ENCODE measurements at places on chromosomes 4 and X.

GRCh38 chr4:174663216-174663615 lies 140.9 kb upstream of the HPGD start:
- no peak for DNase-seq

DNA sequence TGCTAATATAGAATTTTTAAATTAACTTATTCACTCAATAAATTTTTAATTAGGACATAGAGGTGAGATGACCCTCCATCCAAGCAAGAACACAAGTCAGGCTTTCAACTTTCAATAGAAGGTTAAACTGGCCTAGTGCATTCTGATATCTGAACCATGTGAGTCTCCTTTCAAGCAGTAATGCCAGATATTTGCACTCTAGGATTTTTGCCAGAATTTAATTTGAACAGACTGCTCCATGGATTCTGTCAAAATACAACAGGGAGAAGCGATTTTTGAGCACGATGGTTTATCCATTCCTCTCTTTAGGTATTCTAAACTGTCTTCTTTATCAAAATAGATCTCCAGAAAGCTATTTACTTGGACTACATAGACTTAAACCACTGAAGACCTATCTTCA lies 72.0 kb upstream of the DCLK2 start:
- no peak for DNase-seq

GRCh38 chr4:109810552-109811387 lies 4.8 kb upstream of the GAR1 start:
- DNase-seq: no peak

- no peak for DNase-seq
Measured at GRCh38 chrX:49040376-49040955, 2.7 kb downstream of the TFE3 start.

- no peak for DNase-seq
Measured at GRCh38 chr4:94516999-94517398, 65.3 kb downstream of the PDLIM5 start.

GRCh38 chr4:24770032-24770584 lies 25.3 kb upstream of the SOD3 start:
- DNase-seq: no peak

DNA sequence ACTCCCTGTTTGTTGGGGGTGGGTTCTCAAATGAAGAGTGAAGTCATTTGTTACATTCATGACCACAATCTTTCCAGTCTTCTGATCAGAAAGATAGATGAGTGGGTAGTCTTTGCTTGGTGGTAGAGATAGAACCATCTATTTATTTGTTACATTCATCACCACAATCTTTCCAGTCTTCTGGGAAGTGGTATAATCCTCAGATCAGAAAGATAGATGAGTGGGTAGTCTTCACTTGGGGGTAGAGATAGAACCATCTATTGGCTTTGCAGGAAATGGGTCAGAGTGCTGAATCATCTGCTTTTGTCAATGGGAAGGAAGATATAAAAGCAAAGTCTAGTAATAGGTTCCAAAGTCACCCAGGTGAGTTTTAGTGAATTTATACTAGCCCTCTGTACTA lies 64.2 kb upstream of the EPGN start:
- DNase-seq: no peak

GRCh38 chr4:189786447-189786846 lies 154.2 kb upstream of the FRG1 start:
- no peak for DNase-seq

DNA sequence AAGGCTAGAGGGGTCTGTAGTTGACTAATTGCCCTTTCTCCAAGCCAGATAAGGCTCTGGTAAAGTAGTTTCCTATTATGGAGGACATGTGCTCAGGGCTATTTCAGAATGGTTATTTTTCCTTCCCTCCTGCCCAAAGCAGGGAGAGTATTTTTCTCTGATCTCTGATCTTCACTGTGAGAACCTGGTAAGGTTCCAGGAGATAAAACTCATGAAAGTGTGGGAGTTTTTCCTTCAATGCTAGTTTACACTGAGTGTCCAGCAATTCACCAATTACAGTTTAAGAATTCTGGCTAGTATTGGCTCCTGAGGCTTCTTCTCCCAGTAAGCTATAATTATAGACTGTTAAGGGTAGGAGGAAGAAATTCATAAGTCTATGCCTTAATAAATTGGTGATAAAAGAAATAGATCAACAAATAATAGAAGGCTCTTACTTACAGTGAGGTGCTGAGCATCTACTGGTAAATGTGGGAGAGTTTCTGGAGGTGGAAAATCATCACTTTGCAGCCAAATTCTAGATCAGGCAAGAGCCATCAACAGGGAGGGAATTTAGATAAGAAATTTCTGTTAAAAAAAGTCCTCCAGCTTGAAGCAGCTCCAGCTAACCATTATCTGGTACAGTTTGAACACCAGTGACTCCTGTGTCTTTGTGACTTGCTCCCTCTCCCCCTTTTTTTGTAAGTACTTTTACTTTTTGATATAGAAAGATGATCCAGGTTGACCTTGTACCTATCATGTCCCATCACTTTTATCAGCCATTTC lies 30.9 kb downstream of the CASP6 start:
- no peak for DNase-seq

DNA sequence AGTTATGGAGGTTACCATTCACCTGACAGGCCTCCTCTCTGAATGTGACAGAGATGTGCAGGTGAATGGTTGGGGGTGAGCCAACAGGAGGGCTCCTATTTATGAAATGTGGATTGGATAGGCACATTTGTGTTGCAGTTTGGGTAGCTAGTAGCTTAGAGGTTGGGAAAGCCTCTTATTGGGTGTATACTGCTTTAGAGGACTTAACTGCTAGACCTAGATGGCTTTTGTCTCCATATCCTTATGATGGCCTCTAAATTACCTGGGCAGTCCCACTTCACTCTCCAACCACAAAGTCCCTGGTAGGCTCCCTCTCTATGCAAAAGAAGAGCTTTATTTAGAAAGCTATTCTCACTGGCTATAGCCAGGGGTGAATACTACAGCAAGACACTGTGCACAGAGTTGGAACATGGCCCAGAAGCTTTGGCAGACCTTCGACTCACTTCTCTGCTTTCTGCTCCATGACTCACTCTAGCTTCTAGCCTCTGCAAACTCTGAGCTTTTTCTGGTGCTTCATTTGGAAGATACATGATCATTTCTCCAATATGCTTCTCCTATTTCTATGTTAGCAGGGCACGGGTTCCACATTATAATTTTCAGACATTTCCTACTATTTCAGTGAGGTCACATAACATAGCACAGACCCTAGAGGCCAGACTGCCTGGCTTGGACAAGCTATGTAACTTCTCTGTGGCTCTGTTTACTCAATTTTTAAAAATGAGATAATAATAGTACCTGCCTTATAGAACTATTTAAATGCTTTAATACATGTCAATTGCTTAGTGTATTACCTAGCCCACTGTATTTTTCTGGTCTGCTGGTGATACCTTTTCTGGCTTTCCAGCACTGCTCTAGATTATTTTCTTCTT lies 6.0 kb upstream of the VGLL1 start:
- DNase-seq: no peak

- no peak for DNase-seq
Measured at GRCh38 chr4:109972786-109973528, 60.3 kb downstream of the EGF start.

DNA sequence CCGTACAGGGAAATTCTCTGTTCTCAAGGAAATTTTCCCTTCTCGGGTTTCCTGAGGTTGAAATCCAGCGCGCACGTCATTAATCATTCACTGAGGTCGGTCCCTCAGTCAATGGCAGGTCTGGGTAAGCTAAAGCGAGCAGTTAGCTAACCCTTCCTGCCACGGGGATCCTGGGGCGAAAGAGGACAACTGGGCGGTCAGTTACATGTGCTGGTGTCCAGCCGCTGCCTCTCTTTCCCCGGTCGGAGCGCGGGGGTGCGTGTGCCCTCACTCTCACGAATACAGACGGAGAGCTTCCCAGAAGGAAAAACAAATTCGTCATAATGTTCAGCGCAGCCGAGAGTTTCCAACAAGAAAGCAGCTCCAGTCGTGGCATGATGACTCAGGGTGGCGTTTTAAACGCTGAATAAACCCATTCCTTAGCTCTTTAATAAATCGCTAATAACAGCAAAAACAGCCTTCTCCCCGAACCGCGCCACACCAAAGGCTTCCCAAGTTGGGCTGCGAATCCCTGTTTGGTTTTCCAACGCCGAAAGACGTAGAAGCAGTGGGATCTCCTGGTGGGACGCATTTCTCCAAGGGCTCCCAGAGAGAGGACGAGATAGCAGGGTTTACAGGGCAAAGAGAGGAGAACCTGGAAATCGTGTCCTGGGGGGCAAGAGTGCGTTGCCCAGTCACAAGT lies 752 bp upstream of the FGF5 start:
- DNase-seq: peak; percentile 16

DNA sequence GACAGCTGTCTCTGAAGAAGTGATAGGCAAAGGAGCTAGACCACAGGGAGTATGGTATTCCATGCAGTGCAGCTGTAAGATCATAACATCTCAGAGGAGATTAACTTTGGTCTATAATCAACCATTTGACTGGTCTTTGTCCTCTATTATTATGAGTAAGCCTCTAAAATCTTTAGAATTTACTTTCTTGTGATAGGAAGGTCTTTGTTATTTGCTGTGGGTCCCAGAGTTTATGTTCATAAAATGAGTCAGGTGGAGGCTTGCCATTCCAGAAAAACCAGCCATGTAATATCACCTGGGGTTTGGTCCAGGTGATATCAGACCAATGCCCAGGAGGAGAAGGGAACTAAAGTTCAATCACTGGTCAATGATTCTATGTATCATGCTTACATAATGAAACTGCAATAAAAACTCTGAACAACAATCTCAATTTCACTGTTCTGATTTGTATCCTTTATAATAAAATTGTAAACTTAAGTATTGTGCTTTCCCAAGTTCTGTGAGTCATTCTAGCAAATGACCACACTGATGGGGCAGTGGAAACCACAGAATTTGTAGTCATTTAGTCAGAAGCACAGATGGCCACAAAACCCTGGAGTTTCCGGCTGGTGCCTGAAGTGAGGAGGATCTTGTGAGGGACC lies 239.6 kb upstream of the TRAM1L1 start:
- no peak for DNase-seq

DNA sequence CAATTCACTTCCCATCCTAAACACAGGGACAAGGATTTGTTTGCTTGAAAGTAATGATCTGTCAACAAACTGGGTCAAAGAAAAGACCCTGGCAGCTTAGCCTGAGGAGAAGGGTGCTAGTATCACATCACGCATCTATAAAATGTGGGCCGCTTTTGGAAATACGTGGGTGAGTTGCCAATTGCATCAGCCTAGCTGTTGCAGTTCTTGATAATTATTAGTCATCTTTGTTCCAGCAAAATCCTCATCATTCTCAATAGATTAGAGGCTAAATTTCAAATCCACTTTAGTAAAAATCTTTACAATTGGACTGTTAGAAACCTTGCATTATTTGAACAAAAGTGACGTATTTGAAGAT lies 33.6 kb upstream of the TAPT1 start:
- no peak for DNase-seq

GRCh38 chr4:112637552-112637866 lies 566 bp downstream of the LARP7 start:
- DNase-seq: no peak

DNA sequence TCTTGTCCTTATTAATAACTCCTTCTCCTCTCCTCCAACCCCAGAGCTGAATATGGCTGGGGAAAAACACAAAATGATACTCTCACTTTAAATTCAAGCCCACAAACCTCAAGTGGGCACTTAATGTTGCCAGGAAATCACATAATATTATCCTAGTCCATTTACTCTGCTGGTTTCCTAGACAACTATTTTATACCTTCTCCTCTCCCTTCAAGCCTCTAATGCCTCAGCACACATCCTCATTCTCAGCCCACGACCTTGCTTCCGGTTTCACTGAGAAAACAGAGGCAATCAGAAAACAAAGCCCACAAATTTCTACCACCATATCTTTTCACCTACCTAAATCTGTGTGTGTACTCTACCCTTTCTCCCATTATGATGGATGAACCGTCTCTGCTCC lies 12.1 kb upstream of the CLCN5 start:
- no peak for DNase-seq

DNA sequence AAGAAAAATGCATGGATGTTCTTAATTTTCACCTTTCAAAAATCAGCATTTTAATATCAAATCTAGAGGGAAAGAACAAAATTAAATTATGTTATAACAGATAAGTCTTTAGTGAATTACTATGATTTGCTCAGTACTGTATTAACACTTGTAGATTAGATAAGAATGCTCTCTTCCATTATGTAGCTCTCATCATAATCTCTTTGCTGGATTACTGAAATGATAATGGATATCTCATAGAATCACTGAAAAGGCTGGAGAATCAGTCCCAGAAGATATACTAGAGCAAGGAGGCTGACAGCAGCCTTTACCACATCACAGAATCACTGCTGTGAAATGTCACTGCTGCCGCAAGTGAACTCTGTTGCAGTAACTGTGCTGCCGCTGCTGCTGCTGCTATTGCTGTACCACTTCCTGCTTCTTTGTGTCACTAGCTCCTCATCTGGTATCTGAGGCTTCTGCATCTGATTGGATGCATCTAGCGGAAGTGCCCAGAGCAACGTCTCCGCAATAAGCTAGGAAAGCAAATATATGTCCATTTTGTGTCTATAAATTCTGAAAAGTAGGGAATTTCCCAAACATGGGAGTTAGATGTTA lies 738.2 kb downstream of the ADGRL3 start:
- peak; percentile 69 for DNase-seq

- no peak for DNase-seq
Measured at GRCh38 chr4:80619070-80619674, 283.6 kb downstream of the CFAP299 start.

DNA sequence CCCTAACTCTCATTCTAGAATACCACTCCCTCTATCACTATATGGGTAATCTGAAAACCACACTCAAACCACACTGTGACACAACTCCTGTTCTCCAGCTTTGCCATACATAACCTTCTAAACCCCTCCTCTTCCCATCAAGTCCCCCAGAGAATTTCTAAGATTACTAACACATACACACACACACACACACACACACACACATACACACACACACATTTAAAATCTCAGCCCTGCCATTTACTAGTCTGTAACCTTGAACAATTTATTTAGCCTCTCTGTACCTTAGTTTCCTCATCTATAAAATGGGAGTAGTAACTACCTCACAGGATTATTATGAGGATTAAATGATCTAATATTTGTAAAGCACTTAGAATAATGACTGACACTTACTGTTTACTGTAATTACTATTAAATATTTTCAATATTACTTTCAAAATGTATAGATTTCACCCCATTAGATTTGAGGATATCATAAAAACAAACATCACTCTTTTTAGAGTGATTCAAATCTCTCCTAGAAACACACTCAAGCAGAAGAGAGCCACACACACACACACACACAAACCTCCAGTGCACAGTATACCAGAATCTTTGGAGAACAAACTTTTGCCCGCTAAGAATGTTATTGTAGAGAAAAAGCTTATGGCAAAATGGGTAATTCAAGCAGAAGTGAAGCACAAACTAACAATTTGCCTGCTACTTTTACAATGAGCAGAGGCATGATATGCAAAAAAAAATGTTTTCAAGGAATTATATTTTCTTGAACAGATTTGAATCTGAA lies 3.8 kb downstream of the ANKRD50 start:
- DNase-seq: no peak

DNA sequence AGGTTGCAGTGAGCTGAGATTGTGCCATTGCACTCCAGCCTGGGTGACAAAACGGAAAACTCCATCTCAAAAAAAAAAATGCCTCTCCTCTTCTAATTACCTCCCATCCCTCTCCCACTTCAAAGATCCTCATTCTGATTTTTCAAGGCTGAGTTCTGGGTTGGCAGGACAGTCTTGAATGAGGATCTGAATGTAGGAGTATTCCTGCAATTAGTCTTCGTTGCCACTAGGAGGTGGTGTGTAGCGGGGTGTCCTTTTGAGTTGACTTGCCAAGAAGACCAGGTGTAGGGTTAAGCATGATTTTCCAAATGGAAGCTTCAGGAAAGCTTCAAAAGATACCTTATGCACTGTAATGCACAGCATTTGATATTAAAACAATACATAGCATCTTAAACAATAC lies 169.9 kb downstream of the ASMT start:
- DNase-seq: no peak
